ENCODE measurements at places on chromosomes 1 and 21.

- no peak for DNase-seq
Observed at GRCh38 chr1:66132324-66132723, 339.6 kb downstream of the PDE4B start.

DNA sequence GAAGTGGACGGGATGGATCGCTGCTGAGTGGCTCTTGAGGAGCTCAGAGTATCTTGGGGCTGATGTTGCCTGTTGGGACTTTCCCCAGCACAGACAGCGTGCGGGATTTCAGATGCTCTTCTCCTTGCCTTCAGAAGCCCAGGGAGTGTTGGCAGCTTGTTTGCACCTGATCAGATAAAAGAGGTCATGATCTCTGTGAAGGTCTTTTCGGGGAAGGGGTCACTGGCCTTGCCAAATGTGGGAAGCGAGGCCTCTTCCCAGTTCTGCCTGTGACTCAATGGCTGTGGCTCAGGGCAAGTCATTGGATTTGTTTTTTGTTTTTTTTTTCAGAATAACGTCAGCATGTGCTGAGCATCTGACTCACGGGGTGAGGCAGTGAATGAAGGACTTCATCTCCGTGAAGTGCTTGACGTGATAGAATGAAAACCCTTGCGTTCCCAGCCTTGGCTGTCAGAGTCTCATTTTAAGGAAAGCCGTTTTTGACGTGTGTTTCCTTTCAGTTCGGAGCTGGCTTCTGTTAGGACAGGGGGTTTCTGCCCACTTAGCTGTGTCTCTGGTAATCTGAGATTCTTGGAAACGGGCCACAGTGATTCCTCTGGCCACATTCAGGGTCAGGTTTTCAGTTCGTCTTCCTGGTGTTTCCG, 46.7 kb downstream of the GALNT2 start:
- no peak for DNase-seq

GRCh38 chr1:23237508-23237907, 20.2 kb upstream of the HTR1D start:
- no peak for DNase-seq

DNA sequence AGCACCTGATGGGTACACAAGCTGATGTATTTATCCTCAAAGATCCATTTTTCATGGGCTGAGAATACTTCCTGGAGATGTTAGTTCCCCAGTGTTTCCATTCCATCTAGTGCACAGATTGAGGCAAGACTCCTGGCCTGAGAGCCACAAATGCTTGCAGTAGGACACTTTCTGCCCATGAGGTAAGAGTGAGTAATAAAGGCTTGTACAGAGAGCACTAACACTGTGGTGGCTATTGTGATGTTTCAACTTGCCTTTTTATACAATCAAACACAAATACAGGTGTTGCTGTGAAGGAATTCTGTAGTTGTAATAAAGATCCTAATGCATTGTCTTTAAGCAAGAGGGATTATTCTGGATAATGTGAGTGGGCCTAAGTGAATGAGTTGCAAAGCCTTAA, 186.1 kb upstream of the ADAMTS5 start:
- no peak for DNase-seq

- no peak for DNase-seq
Observed at GRCh38 chr1:118949315-118949714, 38.8 kb downstream of the TBX15 start.

DNA sequence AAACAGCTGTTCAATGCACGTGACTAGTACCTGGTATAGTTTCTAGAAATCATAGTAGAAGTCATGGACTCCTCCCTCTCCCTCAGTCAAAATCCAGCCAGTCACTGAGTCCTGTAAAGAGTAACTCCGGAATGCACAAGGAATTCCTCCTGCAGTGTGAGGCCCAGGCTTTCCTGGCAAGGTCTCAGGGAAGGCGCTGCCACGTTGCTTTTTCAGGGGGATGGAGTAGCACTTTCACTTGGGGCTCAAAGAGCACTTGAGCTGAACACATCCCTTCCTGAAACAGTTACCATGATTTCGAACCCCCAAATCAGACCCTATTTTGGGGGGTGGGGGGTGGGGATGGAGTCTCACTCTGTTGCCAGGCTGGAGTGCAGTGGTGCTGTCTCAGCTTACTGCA, 26.4 kb upstream of the LRRC8D start:
- DNase-seq = no peak

- no peak for DNase-seq
Observed at GRCh38 chr1:11345971-11346715, 73.1 kb downstream of the UBIAD1 start.

DNA sequence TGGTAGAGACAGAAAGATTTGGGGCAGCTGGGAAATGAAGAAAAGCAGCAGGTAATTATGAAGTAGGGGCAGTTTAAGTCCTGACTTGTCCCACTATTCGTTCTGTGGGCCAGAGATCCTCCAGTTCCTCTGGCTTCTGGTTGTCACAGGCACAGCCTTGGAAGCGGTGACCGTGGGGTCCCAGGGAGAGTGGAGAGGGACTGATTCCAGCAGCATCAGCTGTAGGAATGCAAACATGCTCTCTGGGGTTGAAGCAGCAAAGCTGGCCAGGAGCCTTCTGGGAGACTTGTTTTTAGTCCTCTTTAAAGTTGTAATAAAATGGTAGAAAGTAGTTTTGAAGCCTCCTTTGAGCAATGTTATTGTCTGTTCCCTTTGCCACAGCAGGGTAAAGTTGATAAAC, 488.0 kb downstream of the LMO4 start:
- no peak for DNase-seq

GRCh38 chr1:17167786-17168090, 37.2 kb upstream of the PADI1 start:
- DNase-seq = no peak

- DNase-seq = peak; percentile 26
Observed at GRCh38 chr1:204154568-204155255, 2.9 kb upstream of the ETNK2 start.

GRCh38 chr1:59703226-59703917, 111.4 kb upstream of the HOOK1 start:
- no peak for DNase-seq

DNA sequence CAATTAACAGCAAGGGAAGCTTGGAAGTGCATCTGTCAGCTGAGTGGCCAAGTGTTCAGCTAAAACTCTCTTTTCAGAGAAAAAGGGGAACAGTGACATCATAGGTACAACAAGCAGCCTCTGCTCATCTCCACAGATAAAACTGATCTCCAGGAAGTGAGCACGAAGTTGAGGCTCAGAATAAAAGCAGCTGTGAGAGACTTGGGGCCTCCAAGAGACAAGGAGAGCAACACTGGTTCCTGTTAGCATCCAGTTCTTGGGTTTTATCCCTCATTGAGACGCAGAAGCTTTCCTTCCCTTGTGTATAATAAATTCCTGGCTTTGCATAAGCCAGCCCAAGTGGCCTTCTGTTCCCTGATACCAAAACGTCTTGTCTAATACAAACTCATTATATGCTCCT, 20.0 kb upstream of the CNN3 start:
- no peak for DNase-seq

DNA sequence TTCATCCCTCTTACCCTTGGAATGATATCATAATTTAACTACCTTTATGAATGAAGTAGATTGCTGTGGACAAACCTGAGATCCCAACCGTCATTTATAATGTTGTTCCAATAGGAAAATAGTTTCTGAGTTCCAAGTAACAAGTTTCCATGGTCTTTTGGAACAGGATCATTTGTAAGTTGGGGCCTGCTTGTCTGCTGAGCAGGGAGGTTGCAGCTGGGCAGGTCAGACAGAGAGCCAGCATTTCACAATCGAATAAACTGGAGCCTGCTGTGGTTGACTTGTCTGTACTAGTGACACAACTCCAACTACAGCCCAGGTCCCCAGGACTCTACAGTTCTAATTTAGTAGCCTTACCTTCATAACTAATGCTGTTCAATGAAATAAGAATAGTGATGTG, 18.6 kb upstream of the RALGPS2 start:
- peak; percentile 10 for DNase-seq

DNA sequence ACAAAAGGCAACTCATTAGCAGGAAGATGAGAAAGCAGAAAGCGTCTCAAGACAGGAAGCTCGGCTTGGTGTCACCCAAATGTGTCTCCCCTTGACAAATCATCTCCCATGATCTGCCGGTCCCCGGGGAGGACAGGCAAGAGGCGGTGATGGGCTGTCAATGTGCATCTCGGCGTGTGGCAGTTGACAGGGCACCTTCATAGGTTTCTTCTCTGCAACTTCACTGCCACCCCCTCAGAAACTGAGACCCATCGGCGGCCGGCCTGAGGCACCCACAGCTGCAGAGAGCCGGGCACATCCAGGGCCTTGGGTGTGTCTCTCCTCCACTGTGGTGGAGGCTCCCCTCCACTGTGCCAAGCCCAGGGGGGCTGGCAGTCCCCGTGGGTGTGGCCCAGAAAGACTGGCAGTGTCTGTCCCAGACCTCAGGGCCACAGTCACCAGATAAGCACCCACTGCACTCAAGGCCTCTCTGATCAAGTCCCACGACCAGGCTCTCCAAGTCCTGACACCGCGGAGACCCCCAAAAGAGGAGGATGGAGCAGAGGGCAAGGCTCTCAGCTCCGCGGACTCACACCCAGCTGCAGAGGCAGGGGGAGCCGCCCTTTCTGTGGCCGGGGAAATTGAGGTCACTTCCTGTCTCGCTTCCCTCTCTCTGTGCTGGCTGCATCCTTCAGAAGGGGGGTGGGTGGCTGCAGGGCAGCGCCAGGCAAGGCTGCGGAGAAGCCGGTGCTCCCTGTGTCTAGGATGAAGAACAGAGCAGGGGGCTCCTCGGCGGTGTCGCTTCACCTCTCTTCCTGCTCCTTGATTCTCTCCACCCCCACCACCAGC, 39.6 kb upstream of the LBR start:
- no peak for DNase-seq

DNA sequence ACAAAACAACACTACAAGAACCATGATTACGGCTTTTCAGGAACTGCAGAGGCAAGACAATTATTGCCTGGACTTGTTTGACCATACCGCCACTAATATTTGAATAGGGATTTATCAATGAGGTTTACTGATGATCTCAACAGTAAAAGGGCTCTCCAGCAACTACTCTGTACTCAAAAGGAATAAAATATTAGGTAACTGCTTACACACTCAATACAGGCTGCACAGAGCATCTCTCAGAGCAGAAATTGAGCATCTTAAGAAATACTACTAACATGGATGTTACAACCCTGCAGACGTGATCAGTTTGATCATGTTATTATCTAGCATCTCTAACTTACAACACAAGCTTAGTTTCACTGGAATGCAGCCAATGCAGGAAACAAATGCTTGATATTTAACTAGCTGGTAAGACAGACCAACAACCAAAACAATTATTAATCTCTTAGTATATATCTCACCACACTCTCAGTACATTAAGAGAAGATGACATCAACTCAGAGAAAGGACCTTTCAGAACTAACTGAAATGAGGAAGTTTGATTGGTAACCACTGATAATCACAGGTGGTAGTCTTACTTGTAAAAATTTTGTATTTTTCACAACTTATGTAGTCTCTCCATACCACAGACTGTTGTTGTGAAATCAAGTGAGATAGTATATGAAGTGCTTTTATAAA, 52.2 kb downstream of the PUM1 start:
- DNase-seq = no peak

DNA sequence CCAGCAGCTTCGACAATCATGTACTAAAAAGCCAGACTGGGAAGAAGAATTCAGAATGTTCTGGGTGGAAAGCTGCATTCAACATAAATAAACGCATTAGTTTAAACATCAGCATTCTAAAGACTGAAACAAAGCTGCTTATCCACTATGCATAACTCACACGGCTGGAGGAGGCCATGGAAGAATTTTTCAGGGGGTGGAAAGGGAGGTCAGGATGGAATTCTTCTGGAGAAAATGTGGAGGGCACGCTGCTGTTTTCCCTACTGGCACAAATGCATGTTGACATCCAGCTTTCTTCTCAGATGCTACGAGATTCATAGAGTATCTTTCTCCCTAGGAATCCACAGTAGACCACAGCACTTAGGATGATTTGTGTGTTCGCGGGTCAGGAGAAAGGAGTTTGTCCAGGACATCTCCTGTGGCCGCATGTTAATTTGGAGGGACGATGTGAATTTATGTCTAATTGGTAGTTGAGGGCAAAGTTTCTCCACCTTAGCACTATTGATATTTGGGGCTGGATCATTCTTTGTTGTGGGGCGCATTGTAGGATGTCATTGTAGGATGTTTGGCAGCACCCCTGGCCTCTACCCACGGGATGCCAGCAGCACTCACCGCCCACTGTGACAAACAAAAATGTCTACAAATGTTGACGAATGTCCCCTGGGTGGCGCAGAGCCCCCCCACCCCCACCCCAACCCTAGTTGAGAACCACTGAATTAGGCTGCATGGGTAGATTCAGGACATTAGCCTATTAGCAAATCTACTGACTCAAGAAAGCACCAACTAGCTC, 86.5 kb upstream of the KAZN start:
- DNase-seq = no peak

GRCh38 chr1:219985169-219985568, 56.8 kb upstream of the SLC30A10 start:
- no peak for DNase-seq

DNA sequence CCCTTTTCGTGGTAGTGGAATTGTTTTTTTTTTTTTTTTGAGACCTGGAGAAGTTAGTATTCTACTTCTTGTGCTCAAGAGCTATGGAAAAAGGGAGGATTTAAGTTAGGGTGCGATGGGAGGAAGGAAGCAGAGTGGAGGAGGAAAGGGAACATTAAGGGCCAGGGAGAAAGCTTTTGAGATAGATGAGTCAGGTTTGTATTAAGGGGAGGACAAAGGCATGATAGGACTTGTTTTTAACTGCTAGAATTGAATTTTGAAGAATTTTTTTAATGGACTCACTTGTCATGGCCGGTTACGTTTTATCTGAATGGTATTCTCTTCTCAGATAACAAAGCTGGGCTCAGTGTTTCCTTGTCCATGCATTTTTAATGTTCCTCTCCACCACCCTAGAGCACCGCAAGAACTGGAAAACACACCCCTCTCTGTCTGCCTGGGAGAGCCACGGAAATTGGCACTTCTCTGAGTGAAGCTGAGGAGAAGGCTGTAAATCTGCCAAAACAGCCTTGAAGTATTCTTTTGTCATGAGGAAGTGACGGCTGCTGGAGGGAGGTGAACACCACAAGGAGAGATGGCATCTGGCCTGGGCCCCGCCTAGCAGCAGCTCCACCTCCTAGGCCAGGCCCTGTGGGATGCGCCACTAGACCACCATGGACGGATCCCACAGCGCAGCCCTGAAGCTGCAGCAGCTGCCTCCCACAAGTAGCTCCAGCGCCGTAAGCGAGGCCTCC, 3.5 kb downstream of the NIPAL3 start:
- DNase-seq = peak; percentile 87

GRCh38 chr1:20048563-20048962, 21.4 kb upstream of the PLA2G5 start:
- DNase-seq = no peak

DNA sequence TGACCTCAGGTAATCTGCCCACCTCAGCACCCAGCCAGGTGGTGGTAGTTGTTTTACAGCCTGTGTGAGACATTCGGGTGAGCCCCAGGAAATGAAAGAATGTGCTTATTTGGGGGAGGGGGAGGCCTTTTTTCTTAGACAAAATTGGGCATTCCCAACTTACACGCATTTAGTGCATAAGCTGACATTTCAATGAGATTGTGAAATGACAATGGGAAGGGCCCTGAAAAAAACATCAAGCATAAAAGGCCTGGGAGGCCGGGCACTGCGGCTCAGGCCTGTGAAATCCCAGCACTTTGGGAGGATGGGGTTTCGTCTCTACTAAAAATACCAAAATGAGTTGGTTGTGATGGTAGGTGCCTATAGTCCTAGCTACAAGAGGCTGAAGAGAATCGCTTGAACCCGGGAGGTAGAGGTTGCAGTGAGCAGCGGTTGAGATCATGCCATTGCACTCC, 5.0 kb downstream of the GAS5 start:
- DNase-seq = no peak

GRCh38 chr21:39315603-39316445, 2.4 kb upstream of the BRWD1 start:
- DNase-seq = no peak

Data from prostate gland (tissue), 2 donors.